ENCODE measurements at places on chromosomes 5 and 9.

DNA sequence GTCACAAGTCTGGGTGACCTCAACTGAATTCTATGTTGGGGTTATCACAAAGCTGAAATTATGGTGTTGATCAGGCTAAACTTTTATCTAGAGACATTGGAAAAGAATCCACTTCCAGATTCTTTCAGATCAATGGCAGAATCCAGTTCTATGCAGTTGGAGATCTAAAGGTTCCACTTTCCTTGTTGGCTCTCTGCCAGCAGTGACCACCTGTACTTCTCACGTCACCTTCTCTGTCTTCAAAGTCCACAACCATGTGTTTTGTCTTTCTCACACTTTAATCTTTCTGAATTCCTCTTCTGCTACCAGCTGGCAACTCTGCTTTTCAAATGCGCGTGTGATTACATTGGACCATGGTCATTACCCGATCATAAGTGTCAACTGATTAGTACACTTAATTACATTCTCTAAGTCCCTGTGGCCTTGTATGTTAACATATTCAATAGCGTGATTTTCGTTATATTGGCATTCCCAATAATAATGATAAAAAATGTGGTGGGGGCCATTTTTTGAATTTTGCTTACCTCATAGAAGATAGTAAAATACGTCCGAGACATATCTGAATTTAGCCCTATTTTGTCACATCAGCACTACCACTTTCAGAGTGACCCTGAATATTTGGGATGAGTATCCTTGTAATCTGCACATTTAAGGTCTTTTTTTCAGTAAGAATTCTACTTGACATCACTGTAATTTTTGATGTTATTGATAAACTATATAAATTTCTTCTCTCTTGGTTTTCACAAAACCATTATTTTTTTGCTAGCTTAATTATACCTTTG is 73.7 kb upstream of the PRDM9 start:
- DNase-seq: no peak

DNA sequence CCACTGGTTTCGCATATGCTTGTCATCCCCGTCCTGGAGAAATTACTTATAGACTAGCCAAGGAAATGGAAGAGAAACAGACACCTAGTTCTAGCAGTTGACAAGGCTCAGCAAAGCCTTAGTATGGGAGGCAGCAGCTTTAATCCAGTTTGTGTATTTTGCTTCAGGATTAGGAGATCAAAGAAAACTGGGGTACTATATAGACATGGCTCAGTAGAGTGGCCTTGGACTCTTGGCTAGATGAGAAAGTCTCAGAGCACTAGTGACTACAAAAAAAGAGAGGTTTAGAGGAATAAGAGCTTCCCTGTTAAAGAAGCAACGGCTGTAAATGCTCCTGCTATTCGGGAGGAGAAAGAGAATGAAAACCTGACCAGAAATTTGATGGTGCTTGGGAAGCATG is 349.1 kb downstream of the CTNND2 start:
- no peak for DNase-seq

DNA sequence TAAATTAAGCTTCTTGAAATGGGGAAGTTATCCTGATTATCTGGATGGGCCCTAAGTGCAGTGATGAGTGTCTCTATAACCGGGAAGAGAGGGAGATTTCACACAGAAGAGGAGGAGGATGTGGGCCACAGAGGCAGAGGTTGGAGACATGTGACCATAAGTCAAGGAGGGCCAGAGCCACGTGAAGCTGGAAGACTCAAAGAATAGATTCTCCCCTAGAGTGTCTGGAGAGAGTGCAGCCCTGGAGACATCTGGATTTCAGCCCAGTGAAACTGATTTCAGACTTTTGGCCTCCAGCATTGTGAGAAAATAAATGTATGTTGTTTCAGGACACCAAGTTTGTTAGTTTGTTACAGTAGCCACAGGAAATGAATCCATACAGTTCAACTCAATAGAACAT is 442.9 kb downstream of the NTRK2 start:
- DNase-seq: no peak

- DNase-seq: no peak
Observed at GRCh38 chr5:41410307-41410706, 100.1 kb downstream of the PLCXD3 start.

DNA sequence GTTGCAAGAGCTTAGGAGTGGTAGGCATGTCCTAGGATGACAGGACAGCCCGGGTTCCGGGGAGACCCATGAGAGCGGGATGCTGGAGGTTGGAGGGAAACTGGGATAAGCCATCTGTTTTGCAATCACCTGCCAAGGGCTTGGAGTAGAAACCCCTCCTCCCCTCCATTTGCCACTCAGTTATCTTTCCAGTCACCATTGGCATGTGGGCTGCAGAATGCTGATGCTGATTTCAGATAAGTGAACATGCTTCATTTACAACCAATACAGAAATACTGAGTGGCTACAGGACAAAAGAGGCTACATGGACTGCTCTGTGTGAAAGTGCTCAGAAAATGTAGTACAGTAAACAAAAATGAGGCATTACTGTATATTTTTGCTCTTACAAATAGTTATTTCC is 93.4 kb upstream of the KIF2A start:
- no peak for DNase-seq

DNA sequence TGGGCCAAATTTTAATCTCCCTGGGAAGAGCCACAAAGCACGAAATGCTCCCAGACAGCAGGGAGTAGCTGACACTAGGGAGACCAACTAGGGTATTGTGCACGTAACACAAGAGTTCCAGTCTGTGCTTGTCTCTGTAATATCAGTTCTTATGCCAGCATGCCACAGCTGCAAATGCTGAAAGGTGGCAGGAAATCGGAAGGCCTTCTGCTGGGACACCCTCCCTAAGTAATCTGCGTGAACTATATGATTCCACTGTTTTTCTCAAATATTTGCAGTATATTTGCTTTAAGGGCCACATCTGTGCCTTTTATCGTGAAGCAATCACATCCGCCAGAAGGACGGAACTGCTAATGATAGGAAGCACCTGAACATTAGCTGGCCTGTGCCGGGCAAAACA is 12.6 kb downstream of the VLDLR start:
- DNase-seq: no peak

DNA sequence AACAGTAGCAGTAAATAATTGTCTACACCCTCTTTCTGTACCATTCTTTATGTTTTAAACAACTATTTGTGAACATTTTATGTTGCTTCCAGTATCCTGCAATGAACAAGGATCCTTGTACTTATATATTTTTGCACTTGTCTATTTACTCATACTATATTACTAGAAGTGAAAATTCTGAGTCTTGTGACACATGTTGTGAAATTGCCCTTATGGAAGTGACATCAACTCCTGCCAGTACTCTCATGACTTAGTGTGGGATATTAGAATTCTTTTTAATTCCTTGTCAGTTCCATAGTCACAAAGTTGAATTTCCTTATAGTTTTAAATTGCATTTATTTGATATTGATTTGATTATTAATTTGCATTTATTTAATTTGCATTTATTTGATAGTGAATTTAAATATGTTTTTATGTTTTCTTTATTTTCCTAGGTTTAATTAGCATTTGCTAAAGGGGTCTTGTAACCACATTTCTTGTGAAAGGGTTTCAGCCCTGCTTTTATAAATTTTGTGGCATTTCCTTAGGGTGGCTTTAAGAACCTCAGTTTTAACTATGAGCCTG is 27.7 kb downstream of the PARP8 start:
- DNase-seq: no peak

- no peak for DNase-seq
Observed at GRCh38 chr5:56565283-56565615, 250.1 kb upstream of the MAP3K1 start.

GRCh38 chr5:89421035-89421434 is 538.1 kb upstream of the MEF2C start:
- DNase-seq: no peak

DNA sequence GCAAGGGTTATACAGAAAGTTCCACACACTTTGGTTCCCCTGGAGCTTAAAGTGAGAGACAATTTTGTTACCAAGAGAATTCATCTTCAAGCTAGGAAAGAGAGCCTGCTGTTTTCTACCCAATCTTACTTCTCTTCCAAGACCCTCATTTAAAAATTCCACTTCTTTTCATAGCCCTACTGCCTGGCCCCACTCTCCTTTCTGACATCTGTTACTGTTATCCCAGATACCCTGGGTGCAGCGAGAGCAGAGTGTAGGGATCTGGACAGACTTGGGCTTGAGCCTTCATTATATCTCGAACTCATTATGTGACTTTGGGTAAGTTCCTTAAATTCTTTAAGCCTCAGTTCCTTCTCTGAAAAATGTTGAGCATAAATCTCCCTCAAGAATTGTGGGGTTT is 263.1 kb downstream of the ASTN2 start:
- no peak for DNase-seq

DNA sequence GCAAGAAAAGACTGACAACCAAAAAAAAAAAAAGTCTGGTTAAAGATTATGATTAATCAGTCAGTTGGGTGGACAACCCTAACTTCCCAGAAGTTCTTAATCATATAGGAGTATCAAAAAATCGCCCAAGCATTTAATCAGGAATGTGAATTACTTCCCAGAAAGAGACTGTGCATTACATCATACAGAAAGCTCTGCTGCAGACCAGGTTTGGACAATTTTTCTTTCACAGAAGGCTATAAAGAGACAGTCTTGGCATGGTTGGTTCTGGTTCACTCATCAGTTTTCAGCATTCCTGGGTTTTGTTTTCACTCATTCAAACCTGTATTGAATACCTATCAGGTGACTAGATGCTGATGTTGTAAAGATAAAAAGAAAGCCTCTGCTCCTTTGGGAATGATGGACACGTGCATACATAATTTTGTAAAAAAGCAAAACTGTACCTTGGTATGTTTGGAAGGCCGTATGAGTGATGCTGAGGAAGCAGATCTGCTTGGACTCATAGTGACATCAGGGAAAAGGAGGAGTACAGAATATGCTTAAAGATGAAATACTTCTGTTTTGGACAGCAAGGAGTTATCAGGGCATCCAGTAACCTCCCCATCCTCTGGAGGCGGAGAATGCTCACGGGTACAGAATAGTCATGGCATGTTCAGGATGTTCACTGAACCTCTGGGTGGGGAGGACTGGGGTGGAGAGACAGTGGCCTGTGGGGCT is 178.4 kb downstream of the GNA14 start:
- no peak for DNase-seq

- no peak for DNase-seq
Observed at GRCh38 chr5:172503925-172504700, 49.8 kb upstream of the SH3PXD2B start.

All from stimulated activated CD4-positive, alpha-beta T cell treated with anti-CD3 and anti-CD28 coated beads, Interleukin-12 subunit alpha, Interleukin-12 subunit beta, amount 100 ng/mL, for 4 hours (primary cell).